ENCODE measurements at places on chromosomes 2 and 18. TPM values are rescaled to one million over a fixed set of nuclear protein-coding genes. Genes with fewer than 3 reads are reported as not detected.

- peak; percentile 77 for DNase-seq
Measured at GRCh38 chr2:85678794-85679672, 11.0 kb upstream of the SFTPB start.

- peak; percentile 100 for DNase-seq
Measured at GRCh38 chr2:113218283-113219091, 44.7 kb downstream of the PSD4 start.

DNA sequence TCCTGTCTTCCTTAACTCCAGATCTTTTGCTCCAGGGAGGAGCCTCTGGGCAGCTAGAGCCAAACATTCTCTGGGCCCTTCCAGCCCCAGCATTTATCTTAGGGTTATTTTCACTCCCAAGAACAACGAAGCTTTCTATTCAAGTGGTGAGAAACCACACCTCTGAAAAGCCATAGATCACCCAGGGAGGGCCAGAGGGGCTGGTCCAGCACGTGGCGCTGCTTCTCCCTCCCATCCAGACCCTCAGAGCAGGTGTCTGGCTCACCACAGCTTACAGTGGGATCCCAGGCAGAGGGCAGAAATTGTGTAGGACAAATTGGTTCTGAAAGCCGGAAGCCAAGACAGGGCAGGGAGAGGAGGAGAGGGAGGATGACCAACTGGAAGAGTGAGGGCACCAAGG lies 74.0 kb upstream of the PKDCC start:
- no peak for DNase-seq

GRCh38 chr2:180739070-180739469 lies 241.3 kb upstream of the UBE2E3 start:
- DNase-seq = no peak

DNA sequence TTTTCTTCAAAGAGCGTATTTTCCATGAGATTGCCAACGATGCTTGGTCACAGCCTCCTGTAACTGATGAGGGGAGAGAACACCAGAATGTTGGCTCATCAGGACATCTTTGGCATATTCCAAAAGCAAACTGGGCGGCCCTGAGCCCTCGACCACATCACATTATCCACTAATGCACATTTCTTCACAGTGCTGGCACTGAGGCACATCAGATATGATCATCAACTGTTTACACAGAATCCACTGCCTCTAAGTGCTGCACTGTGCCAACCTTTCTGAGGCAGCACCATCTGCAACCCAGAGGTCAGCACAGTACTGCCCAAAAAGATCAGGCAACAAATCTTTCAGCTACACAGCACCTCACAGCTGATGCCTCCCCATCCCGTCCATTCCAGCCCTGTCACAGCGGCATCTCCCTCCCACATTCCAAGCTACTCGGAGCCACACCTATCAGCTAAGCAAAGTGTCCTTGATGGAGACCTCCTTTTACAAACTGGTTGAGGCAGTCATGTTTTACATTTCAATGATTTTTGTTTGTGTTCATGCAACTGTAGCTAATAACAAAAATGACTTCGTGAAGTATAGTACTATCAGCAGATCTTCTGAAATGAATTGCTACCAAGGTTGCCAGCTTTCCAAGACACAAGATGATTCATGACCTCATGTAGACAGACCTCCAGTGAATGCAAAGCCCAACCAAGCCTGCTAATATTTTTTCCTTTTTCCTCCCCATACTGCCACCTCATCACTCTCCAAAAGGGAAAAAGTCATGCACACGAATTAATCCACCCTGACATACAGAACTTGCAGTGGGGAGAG lies 32.3 kb downstream of the MYO5B start:
- peak; percentile 21 for DNase-seq

DNA sequence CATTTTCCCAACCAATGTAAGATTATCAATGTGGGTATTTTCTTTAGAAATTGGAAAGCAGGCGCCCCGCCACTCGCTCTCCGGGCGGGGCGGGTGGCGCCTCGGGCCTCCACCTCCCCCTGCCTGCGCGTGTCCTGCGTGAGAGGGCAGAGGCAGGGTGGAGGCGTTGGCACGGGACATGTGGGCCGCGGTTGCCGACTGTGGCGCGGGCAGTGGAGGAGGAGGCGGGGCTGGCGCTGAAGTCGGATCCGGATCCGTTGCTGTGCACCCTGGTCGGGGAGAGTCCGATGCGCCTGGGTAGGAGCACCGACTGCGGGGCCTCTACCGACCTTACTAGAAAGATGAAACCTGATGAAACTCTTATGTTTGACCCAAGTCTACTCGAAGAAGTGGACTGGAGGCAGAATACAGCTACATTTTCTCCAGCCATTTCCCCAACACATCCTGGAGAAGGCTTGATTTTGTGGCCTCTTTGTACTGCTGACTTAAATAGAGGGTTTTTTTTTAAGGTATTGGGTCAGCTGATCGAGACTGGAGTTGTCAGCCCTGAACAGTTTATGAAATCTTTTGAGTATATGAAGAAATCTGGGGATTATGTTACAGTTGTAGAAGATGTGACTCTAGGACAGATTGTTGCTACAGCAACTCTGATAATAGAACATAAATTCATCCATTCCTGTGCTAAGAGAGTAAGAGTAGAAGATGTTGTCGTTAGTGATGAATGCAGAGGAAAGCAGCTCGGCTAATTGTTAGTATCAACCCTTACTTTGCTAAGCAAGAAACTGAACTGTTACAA lies 37.9 kb downstream of the PMS1 start:
- DNase-seq = no peak

DNA sequence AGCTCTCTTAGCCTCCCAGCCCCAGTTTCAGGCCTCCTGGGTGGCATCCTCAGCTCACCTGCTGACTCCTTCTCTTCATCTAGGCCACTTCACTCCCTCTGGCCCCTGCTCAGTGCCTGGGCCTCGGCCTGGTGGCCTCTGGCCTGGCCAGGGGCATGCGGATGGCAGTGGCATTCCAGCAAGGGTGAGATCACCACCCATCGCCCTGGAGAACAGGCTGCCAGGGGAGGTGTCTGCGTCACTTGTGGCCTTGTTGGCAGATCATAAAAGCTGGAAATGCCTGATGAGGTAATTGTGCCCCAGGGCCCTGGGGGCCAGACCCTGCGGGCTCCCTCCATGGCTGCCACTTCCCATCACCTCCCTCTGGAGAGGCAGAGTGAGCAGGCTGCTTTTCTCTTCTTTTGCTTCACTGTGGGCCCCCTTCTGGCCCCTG lies 72.5 kb upstream of the SMAD2 start:
- DNase-seq = peak; percentile 82

GRCh38 chr2:39523308-39524044 lies 86.4 kb upstream of the MAP4K3 start:
- peak; percentile 56 for DNase-seq

- no peak for DNase-seq
Measured at GRCh38 chr2:205765151-205765550, 82.8 kb downstream of the NRP2 start.

GRCh38 chr18:25976554-25976953 lies 113.9 kb downstream of the SS18 start:
- no peak for DNase-seq

DNA sequence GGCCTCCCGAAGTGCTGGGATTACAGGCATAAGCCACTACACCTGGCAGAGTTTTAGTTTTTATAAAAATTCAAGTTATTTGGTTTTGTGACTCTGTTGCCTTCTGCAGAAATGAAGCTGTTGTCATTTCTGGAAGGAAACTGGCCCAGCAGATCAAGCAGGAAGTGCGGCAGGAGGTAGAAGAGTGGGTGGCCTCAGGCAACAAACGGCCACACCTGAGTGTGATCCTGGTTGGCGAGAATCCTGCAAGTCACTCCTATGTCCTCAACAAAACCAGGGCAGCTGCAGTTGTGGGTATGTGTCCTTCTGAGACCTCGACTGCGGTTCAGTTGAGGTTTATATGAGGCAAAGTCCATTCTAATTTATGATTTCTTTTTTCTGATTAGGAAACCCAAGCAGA lies 7.2 kb downstream of the MTHFD2 start:
- no peak for DNase-seq

GRCh38 chr2:25446122-25446521 lies 104.4 kb upstream of the DNMT3A start:
- no peak for DNase-seq

- DNase-seq = peak; percentile 35
Measured at GRCh38 chr2:62319070-62319469, 123.2 kb downstream of the B3GNT2 start.

GRCh38 chr2:113054066-113054465 lies 1.4 kb upstream of the IL36B start:
- DNase-seq = peak; percentile 23

The REEP1 gene
- total RNA-seq = 0.20 TPM

The HOXD8 gene
- 22.0 TPM for total RNA-seq

The LYPD1 gene
- 308 TPM for total RNA-seq

DNA sequence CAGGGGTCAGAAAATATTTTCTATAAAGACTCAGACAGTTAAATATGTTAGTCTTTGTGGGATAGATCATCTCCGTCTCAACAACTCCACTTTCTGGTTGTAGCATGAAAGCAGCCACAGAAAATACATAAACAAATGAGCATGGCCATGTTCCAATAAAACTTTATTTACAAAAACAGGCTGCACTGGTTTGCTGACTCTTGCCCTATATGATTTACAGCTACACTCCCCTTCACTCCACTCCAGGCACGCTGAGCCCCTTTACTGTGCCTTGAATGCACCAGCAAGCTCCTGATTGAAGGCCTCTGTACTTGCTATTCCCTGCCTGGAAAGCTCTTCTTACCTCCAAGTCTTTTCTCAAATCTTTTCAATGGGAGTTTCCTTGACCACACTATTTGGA lies 5.8 kb upstream of the STAMBP start:
- no peak for DNase-seq

The RAB31 gene
- 14.2 TPM for total RNA-seq

- peak; percentile 77 for DNase-seq
Measured at GRCh38 chr2:37802899-37803379, 122.1 kb upstream of the RMDN2 start.

The UGT1A5 gene
- total RNA-seq = not detected

DNA sequence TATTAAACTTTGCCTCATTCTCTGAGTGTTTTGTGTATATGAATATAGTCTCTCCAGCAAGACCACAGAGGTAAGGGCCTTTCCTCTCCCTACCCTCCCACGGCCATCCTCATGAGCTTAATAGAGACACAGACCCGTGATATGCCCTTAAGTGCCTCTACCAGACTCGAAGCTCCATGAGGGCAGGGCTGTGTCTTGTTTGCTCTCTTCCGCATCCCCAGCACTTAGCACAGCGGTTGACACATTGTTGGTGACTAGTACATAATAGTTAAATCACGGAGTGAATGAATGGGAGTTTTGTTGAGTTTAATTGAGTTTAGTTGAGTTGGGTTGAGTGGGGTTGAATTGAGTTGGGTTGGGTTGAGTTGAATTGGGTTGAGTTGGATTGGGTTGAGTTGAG lies 122.3 kb downstream of the ZFP36L2 start:
- DNase-seq = no peak

DNA sequence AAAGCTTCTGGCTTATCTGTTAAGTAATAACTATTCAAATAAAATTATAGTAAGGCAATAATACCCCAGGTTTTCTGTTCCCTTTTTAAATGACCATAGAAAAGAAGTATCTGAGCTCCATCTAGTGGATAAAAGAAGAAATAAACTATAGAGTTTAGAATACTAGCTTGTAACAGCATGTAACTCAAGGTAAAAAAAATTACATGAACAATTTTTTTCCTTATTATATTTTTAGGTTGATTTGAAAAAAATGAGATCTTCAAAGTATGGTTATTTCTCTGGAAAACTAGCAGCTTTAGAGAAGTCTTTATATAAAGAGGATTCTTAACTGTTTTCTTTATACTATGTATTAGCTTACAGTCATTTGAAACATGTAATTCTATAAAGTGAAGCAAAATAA lies 58.1 kb downstream of the NCKAP1 start:
- DNase-seq = peak; percentile 37

The COBLL1 gene
- total RNA-seq = 16.4 TPM

The NTSR2 gene
- total RNA-seq = not detected

- DNase-seq = no peak
Measured at GRCh38 chr2:20689428-20690264, 22.7 kb downstream of the GDF7 start.
